ENCODE measurements at places on chromosomes 7 and 10.

DNA sequence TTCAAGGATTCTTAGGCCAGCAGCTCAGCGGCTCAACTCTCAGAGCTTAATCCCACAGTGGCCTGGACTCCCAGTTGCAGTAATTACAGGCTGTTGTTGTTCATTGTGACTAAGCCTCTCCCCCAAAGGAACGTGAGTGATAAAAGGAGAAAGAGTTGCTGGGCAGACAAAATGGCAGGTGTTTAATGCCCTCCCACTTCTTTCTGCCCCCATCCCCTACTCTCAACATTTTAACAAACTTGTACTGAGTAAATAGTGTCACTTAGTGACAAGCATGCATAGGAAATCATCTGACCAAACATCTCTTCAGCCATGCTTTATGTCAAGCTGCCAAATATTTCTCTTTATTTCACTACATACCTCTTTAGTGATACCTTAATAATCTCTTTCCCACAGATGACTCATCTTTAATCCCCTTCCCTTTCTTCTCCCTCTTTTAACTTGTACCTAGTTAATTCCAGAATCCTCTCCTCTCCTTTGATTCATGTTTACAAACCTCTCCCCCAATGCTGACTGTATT is 12.4 kb upstream of the MTERF1 start:
- no peak for DNase-seq

GRCh38 chr10:112390125-112390703 is 16.3 kb downstream of the ACSL5 start:
- DNase-seq, result no peak

DNA sequence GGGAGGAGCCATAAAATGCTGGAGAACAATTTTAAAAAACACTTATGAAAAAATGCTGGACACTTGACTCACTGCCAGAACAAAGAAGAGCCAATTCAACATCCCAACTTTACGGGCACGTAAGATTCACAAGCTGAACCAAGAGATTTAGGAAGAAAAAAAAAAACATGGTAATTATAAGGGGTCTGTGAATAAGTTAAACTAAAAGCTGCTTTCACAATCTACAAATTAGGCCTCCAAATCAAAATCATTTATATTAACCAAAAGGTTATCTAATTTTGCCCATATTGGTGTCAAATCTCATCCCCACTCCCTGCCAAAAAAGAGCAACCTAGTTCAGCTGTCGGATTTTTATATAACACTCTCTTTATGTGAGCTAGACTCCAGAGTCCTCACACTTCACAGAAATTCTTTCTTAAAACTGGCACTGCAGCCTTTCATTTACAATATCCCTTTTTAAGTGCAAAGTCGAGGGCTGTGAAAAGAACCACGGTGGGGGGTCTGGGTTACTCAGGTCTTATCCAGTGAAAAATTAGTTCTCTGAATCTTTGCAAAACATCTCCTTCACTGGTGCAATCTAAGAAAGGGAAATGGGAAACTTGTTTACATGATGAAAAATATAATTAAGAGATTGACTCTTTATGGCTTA is 30.4 kb upstream of the DGKI start:
- no peak for DNase-seq

- DNase-seq, result no peak
These were observed at the start of gene NAMPT for GRCh38 chr7:106284714-106285050. TSS of gene NAMPT (minus strand) at chr7:106284983. CDS start at chr7:106284884, 99 bp downstream.

Measured in sigmoid colon (tissue), 7 donors.